Esophagus muscularis mucosa (tissue), 4 donors: ENCODE measurements at places on chromosomes 12 and 14. TPM values are rescaled to one million over a fixed set of nuclear protein-coding genes. Genes with fewer than 3 reads are reported as not detected.

The ATF7 gene
- total RNA-seq, result 33.6 TPM

The CLEC4C gene
- total RNA-seq, result not detected

The ATG14 gene
- total RNA-seq, result 13.2 TPM

The TMED10 gene
- 116 TPM for total RNA-seq

The BICDL1 gene
- 0.71 TPM for total RNA-seq

The POTEM gene
- not detected for total RNA-seq

The GRIN2B gene
- total RNA-seq, result 0.06 TPM

The ADAMTS20 gene
- not detected for total RNA-seq

The C1QL4 gene
- not detected for total RNA-seq

The C12orf50 gene
- not detected for total RNA-seq

The SERPINA1 gene
- total RNA-seq, result 2.1 TPM

The KITLG gene
- total RNA-seq, result 144 TPM
